ENCODE measurements at places on chromosomes 2 and 18. TPM values are rescaled to one million over a fixed set of nuclear protein-coding genes. Genes with fewer than 3 reads are reported as not detected.

DNA sequence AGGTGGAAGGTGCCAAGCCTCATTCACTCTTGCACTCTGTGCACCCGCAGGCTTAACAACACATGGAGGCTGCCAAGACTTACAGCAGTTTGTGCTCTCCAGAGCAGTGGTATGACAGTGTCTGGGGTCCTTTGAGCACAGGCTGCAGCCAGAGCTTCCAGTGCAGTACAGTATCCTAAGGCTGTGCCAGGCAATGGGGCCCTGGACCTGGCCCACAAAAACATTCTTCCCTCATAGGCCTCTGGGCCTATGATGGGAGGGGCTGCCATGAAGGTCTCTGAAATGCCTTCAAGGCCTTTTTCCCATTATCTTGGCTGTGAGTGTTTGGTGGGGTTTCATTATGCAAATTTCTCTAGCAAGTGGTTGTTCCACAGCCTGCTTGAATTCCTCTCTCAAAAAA lies 74.8 kb downstream of the MAP2 start:
- no peak for DNase-seq

- DNase-seq = no peak
These were observed 5.6 kb upstream of the ATOH8 start for GRCh38 chr2:85748039-85748734.

GRCh38 chr2:75560022-75560767 lies 544 bp downstream of the EVA1A start:
- DNase-seq = no peak

- peak; percentile 70 for DNase-seq
These were observed 10.1 kb downstream of the SP9 start for GRCh38 chr2:174344716-174345461.

DNA sequence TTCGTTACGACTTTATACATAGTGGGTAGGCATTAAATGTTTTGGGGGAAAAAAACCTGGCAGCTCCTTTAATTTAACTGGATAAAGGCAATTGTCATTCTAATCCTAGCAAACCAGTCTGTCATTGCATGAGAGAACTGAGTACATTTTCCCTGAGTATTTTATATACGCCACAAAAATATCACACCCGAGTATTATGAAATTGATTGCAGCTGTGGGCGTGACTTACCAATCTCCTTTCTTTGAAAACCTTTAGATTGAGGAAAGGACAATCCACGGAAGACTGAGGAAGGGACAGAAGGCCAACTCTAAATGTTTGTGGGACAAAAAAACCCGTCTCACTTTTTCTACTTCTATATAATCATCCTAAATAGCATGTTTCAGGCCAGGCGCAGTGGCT lies 9.0 kb downstream of the TM4SF20 start:
- DNase-seq = no peak

DNA sequence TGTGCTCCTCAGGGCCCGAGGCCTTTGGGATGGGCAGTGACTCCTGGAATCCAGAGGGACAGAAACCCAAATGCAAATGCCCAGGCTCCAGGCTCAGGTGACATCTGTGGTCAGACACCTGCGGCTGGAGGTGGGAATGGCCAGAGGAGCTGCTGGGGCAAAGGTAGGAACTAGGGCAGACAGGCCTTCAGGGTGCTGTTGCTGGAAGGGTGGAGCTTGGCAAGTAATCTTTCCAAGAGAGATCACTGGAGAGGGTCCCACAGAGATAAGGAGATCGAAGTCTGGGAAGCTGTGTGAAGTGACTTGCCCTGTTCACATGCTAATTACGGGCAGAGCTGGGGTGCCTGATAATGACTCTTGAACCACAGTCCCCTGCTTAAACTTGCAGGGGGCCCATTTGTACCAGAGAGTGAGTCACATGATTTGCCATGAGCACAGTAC lies 82.4 kb downstream of the ACAA2 start:
- no peak for DNase-seq

DNA sequence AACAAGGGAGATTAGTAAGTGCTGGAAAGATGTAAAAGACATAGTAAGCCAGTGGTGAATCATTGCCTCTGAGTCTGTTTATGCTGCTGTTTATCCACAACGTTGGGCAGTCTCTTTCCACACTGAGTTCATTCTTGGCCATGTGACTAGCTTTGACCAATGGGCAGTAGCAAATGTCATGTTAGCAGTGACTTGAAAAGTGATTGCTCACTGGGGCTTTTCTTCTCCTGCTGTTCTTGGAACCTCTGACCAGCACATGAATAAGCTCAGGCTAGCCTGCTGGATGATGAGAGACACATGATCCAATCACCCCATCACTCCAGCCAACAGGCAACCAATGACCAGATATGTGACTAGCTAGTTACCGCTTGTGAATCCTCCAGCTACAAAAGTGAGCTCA lies 360.4 kb downstream of the SLC4A3 start:
- DNase-seq = peak; percentile 97

DNA sequence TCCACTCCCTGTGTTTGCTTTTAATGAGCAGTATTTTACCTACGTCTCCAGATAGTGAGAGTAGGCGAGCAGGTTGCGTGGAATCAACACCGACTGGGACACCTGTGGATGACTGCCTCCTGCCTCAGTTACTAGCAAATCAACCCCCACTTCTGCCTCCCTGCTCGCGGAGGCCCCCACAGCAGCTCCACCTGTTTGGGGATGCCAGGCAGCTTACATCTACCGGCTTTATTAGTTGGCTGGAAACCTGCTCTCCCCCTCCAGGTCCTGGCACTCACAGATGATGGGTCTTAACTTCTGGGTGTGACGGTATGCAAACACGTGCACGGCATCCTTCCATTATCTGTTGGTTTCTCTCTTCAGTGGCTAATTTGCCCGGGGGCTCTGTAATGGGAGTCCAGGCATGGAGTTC lies 164.4 kb upstream of the SESTD1 start:
- no peak for DNase-seq

Gene AQP12B
- not detected for total RNA-seq

- no peak for DNase-seq
These were observed 29.3 kb upstream of the CREG2 start for GRCh38 chr2:101416609-101417008.

- DNase-seq = no peak
These were observed 57.9 kb upstream of the KCNE4 start for GRCh38 chr2:222993920-222994650.

Gene VWC2L
- total RNA-seq = not detected

Gene LIMS3
- total RNA-seq = 1.2 TPM

- DNase-seq = no peak
These were observed 88.7 kb downstream of the TFCP2L1 start for GRCh38 chr2:121196132-121196848.

- DNase-seq = peak; percentile 53
These were observed 539 bp downstream of the LAPTM4A start for GRCh38 chr2:20050646-20051531.

Gene ACOXL
- total RNA-seq = 0.51 TPM

DNA sequence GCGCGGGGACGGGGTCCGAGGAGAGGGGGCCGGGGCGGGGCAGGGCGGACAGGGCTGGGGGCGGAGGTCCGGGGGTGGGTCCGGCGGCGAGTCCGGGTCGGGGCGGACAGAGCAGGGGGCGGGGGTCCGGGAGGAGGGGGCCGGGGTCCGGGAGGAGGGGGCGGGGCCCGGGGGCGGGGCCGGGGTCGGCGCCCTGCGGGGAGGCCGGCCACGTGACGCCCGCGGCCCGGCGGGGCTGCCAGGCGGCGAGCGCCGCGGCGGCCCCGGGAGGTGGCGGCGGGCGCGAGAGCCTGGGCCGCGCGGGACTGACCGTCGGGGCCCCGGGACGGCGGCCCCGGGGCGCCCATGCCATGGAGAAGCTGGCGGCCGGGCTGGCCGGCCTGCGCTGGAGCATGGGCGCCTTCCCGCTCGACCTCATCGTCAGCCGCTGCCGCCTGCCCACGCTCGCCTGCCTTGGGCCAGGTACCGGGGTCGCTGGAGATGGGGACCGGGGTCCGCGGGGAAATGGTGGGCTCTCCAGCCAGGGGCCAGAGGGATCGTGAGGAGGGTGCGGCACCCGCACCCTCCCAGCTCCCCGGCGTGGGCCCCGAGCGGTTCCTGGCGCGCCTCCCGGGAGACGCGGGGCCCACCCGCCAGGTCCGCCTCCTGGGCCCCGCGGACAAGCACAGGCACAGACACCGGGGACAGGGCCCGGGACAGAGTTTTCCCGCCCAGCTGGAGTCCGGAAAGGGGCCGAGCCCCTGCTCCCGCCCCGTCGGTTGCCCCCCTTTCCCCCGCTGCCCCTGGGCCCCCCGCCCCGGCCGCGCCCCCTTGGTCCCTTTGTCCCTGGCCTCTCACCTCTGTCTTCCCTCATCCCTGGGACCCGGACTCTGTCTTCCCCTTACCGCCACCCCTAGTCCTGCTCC lies at the start of gene GAREM2:
TSS of gene GAREM2 (plus strand) at position 218 of the 905 bp plus-strand sequence. CDS start at position 351, 133 bp downstream.
- no peak for DNase-seq

DNA sequence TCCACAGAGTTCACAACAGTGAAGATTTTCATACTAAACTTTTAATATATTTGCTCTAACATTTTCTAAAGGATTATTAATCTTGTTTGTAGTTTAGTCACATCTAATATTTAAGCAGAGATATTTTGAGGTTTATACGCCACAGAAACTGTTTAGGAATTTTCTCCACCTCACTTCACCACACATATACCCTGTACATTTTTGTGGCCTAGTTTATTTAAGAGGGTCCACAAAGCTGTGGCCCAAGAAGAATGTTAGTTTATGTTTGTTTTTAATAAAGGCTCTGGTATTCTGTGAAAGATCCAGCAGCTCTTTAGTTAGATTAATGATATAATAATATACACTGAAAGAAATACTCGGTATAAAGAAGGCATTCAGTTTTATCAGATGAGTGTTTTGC lies 132.7 kb upstream of the TTC27 start:
- no peak for DNase-seq

Gene DPP10
- total RNA-seq = not detected

GRCh38 chr2:44768438-44769236 lies 172.9 kb upstream of the SIX3 start:
- DNase-seq = no peak

GRCh38 chr2:28481905-28482304 lies 14.0 kb upstream of the PLB1 start:
- DNase-seq = no peak

Gene PSMD14
- total RNA-seq = 106 TPM

DNA sequence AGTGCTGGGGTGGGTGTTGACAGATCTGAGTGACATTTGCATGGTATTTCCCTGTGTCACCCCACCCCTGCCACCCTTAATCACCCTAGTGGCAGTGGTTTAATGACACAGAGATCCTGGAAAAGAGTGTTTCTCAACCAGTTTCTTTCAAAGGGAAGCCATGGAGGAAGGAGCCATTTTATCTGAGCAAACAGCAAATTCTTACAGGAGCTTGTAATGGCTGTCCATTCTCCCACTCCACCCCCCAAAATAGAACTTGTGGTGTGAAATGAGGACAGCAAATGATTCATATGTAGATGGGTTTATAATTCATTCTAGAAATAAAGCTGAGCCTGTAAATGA lies 51.5 kb downstream of the CDC42EP3 start:
- no peak for DNase-seq

Gene RESP18
- total RNA-seq = not detected

DNA sequence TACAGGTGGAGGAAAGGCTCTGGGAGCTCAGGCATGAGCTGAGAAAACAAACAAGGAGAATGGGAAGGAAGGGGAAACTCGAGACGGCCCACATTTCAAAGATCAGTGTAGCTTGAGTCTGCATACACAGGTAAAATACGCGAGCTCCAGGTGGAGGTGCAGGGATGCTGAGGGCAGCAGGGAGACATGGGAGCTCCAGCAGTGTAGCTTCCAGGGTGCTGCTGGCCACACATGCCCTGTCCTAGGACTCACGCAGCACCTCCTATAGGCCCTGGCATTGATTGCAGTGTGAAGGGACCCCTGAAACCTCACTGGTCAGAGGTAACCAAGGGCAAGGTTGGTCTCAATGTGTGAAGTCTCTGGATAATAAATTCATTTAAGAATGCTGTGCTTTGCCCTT lies 362.8 kb upstream of the HS6ST1 start:
- DNase-seq = no peak

Gene ASPRV1
- total RNA-seq = 0.37 TPM

DNA sequence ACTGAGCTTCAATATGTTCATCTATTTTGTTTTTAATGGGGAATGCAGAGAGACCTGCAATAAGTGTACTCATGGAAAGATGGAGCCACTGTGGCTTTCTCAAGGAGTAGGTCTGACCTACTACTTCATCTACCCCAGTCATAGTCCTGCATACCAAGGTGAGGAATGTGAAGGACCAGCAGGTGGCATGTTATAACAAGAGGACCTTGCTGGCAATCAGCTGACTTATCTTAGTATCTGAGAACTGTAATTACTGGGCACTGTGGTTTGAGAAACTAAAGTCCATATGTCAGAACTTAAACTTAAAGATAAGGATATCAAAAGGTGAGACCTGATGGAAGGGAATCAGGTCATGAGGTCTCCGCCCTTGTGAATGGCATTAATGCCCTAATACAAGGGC lies 1104.2 kb downstream of the BCL11A start:
- DNase-seq = peak; percentile 8

- DNase-seq = no peak
These were observed 2.1 kb upstream of the FBLN7 start for GRCh38 chr2:112136096-112136495.

- no peak for DNase-seq
These were observed 233.0 kb upstream of the SIX2 start for GRCh38 chr2:45242161-45242741.

- DNase-seq = no peak
These were observed 41.2 kb upstream of the HS6ST1 start for GRCh38 chr2:128359841-128360240.

DNA sequence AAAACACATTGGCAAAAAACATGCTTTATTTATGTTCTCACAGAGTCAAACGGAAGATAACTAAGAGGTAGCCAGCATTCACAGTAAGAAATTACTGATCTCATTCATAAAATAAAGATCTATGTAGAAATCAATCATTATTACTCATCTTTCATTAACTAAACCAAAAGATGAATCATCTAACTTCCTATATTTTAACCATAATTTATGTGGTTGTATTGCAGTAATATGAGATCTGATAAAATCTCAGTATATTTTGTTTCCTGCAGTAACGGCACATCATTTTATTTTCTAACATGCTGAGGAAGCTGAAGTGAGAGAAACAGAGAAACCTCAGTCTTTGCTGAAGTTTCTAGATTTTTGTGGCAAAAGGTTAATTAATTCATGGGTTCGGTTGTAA lies 375.8 kb downstream of the GALNT13 start:
- no peak for DNase-seq

- peak; percentile 84 for DNase-seq
These were observed 17.9 kb downstream of the DAW1 start for GRCh38 chr2:227889336-227889735.

Gene GRP
- total RNA-seq = not detected

DNA sequence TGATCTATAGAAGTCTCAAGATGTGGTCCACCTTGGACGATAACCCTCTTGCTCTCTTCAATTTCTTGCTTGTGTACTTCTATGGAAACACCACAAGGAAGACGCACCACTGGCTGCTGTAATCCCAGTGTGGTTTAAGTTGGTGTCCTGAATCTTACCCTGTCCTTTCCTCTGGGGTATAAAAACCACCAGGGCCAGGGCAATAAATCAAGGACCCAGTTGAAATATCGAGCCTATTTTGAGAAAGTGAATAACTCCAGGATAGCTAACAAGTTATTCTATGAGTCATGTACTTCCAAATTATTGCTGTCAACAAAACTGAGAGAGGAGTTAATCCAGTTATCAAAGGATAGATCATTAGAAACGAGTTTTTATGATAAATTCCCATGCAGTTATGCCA lies 137.0 kb downstream of the RND3 start:
- no peak for DNase-seq

Gene DCDC2C
- total RNA-seq = not detected

- no peak for DNase-seq
These were observed 147.8 kb upstream of the ZNF236 start for GRCh38 chr18:76674596-76674995.
